Activated naive CD8-positive, alpha-beta T cell treated with anti-CD3 and anti-CD28 coated beads, Interleukin-2, amount 10 ng/mL, durations not matched to agents 7 days and 5 days (primary cell): ENCODE measurements at places on chromosomes 7 and 10. TPM values are rescaled to one million over a fixed set of nuclear protein-coding genes. Genes with fewer than 3 reads are reported as not detected.

- peaks cover 14% of the 10 kb centered on the region for H3K36me3 ChIP-seq
- H3K4me3 ChIP-seq: no peak overlapping the region
- peaks cover 14% of the 10 kb centered on the region for H3K4me1 ChIP-seq
- no peak for DNase-seq
- no peak overlapping the region for H3K27ac ChIP-seq
These were observed 130.9 kb downstream of the SND1 start for GRCh38 chr7:127782654-127783559.

GRCh38 chr7:24233386-24233785, 50.6 kb upstream of the NPY start:
- H3K27ac ChIP-seq: no peak overlapping the region
- no peak for DNase-seq
- no peaks in the 10 kb centered on the region for H3K36me3 ChIP-seq
- H3K27me3 ChIP-seq: peaks cover 27% of the 10 kb centered on the region

DNA sequence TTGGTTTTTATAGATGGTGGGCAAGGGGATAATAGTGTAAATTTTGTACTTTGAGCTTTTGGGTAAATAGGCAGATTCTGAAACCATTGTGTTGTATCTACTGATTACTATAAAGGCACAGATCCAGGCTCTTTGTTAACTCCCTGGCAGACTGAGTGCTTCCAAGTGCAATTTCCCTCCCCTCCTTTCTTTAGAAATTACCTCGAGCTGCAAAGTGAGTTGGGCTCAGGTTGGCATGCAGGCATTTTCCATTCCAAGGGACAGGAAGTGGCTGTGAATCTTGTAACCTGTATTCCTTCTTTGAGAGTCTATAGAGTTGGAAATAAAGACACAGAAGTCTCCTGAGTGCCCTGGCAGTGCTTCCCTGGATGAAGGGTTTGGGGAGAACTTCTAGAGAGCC, 494.2 kb upstream of the GALNT17 start:
- H3K4me1 ChIP-seq: peaks cover 5% of the 10 kb centered on the region
- no peaks in the 10 kb centered on the region for H3K27me3 ChIP-seq

DNA sequence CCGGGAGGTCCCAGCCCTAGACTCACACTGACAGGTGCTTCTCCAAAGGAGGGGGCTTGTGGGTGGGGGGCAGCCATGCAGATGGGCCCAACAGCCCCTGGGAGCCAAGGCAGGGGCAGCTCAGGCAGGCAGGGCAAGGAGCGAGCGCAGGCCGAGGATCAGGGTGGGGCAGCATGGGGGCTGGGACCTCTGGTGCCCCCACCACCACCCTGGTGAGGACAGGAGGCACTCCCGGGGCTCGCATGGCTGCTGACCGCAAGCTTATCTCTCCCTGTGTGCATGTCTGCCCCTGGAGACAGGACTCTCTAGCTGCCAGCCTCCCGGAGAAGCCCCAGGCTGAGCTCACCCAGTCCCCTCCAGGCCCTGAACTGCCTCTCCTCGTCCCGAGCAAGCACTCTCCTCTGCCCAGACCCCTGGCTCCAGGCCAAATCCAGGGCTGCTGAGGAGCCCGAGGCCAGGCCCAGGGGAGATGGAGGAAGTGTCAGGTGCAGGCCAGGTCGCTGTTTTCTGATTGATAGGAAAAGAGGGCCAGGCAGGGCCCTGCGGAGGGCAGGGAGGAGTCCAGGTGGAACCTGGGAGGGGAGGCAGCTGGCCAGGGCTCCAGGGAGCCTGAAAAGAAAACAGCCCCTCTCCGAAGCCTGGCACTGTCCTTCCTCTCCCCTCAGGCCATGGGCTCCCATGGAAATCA, 39.0 kb downstream of the PDGFA start:
- peak; percentile 21 for DNase-seq
- H3K27me3 ChIP-seq: peaks cover 2% of the 10 kb centered on the region
- no peak overlapping the region for H3K27ac ChIP-seq

Gene CCL26
- not detected for total RNA-seq

GRCh38 chr10:22436526-22436892, 91.2 kb downstream of the SPAG6 start:
- peak overlapping the region; percentile 97 for H3K27ac ChIP-seq
- peaks cover 28% of the 10 kb centered on the region for H3K4me1 ChIP-seq
- H3K36me3 ChIP-seq: peaks cover 3% of the 10 kb centered on the region
- peak overlapping the region; percentile 95 for H3K4me3 ChIP-seq
- H3K27me3 ChIP-seq: peaks cover 23% of the 10 kb centered on the region

Gene TMEM254
- 13.2 TPM for total RNA-seq

DNA sequence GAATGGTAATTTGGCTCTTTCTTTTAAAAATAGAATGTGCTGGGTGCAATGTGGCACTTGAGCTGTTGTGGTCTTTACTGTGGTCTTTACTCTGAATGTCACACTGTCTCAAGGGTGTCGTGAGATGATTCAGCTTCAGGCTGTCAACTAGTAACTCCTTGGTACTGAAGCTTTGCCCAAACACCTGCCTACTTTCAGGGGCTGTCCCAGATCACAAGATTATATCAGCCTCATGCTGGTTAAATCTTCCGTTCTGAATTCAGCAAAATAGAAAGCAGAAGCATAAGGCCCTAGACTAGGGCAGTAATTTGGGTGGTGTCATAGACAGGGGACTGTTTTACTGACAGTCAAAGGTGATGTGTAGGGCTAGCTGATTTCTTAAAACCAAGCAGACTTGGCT, 110.9 kb downstream of the BAMBI start:
- DNase-seq: no peak
- no peaks in the 10 kb centered on the region for H3K36me3 ChIP-seq
- H3K27ac ChIP-seq: no peak overlapping the region
- H3K4me3 ChIP-seq: no peak overlapping the region
- H3K27me3 ChIP-seq: peaks cover 4% of the 10 kb centered on the region
- H3K4me1 ChIP-seq: no peaks in the 10 kb centered on the region

DNA sequence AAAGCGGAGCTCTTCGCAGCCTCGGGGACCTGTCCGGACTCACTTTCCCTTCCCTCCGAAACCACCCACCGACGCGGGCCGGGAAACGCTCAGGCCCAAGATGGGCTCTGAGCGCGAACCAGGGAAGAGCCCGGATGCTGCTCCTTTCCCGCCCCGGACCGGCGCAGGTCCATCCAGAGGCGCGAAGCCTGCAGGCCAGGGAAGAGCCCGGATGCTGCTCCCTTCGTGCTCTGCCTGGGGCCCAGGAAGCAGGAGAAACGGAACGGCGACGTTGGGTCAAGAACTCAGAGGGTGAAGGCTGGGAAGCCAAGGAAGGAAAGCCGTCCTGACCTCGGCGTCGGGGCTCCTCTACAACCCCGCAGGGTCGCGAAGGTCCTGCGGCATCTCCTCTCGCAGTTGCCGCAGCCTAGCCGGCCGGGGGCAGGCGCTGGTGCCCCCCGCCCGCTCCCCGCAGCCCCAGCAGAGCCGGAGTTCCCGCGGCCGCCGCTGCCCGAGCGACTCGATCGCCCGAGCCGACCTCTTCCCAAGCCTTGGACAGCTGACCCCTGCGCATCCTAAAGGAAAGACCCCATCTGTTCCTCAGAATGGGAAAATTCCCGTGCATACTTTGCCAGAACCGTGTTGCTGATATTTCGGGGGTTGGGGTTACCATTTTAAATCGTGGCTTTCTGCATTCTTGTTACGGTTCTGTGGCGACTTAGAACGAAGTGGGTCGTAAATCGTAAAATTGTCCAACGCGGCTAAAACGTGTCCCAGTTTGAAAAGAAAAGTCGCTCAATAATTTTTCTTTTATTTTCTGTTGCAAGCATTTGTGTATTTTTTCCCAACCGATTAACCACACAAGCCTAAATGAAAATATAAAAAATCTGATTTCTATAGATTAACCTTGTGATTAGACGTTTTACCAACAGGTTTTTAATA, 7.5 kb downstream of the HOXA1 start:
- H3K27ac ChIP-seq: no peak overlapping the region
- H3K36me3 ChIP-seq: no peaks in the 10 kb centered on the region
- no peaks in the 10 kb centered on the region for H3K4me1 ChIP-seq

DNA sequence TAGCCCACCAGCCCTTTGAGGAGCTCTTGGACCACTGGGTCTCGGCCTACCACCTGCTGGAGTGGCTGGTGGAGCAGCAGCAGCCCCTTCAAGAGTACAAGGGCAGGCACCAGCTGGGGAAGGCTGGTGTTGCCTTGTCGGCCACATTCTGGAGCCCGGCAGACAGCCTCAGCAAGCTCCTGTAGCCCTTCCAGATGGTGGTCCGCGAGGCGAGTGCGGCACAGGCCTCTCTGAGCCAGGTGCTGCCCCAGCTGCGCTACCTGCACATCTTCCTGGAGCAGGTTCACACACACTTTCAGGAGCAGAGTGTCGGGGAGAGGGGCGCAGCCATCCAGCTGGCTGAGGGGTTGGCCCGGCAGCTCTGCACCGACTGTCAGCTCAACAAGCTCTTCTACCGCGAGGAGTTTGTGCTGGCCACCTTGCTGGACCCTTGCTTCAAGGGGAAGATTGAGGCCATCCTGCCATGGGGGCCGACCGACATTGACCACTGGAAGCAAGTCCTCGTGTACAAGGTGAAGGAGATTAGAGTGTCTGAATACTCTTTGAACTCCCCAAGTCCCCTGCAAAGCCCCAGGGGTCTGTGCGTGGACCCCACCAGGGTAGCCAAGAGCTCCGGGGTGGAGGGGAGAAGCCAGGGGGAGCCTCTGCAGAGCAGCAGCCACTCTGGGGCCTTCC, 7.0 kb upstream of the ACTR3C start:
- peaks cover 7% of the 10 kb centered on the region for H3K36me3 ChIP-seq
- H3K4me3 ChIP-seq: no peak overlapping the region
- DNase-seq: no peak
- H3K27ac ChIP-seq: no peak overlapping the region

DNA sequence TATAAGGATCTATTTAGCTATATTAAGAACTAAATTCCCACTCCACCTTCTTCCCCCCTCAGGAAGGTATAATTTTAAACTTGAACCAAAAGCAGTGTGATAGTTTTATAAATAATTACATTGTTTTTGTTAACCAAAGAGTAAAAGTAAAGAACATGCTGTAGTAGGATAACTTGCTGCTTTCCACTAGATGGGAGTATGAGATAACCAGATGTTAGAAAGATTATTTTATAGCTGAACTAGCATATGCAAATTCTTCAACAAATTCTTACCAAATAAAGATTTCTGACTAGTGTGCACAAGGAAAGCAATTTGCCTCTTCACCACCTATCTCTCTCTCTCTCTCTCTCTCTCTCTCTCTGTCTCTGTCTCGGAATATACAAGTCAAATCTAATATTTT, 31.8 kb downstream of the TES start:
- no peak overlapping the region for H3K4me3 ChIP-seq
- DNase-seq: no peak
- H3K36me3 ChIP-seq: peaks cover 57% of the 10 kb centered on the region
- H3K27me3 ChIP-seq: no peaks in the 10 kb centered on the region
- H3K27ac ChIP-seq: no peak overlapping the region
- peaks cover 26% of the 10 kb centered on the region for H3K4me1 ChIP-seq

GRCh38 chr7:106346678-106347217, 62.0 kb upstream of the NAMPT start:
- peaks cover 3% of the 10 kb centered on the region for H3K27me3 ChIP-seq
- H3K4me1 ChIP-seq: peaks cover 30% of the 10 kb centered on the region
- no peak overlapping the region for H3K4me3 ChIP-seq
- DNase-seq: no peak
- peak overlapping the region; percentile 36 for H3K27ac ChIP-seq

DNA sequence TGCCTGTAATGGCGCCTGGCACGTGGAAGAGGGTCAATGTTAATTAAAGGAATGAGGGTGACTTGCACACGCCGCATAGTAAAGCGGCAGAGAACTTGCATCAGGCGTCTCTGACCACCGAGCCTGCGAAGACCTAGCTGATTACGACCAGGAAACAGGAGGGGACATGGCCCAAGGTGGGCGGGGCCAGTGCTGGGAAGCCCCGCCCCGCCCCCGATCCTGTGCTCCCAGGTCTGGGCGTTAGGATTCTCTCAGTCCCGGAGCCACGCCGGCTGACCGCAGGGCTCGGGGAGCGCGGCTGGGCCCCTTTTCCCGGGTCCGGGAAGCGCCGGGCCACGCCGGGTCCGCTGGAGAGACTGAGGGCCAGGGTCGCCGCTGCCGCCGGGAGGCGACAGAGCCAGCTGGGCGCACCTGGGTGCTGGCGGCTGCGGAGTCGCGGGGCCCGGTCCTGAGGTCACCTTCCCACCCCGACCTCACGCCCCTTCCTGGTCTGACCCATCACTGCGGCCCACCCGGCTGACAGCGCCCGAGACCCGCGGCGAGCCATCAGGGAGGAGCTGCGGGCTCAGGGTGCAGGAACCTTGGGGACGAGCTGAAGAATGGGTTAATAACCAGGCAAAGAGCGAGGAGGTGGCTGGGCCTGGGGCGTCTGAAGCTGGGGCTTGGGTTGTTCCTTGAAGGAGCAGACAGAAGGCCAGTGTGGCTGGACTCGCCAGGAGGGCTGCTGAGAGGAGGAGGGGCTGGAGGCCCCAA, 23.0 kb upstream of the GRID1 start:
- H3K27ac ChIP-seq: no peak overlapping the region
- DNase-seq: peak; percentile 50
- peaks cover 5% of the 10 kb centered on the region for H3K4me1 ChIP-seq
- no peaks in the 10 kb centered on the region for H3K36me3 ChIP-seq
- peak overlapping the region; percentile 81 for H3K4me3 ChIP-seq
- H3K27me3 ChIP-seq: peaks cover 38% of the 10 kb centered on the region
